CD4-positive, alpha-beta memory T cell (primary cell): ENCODE measurements at places on chromosomes 2 and 18.

GRCh38 chr2:160208655-160209515 is 8.8 kb upstream of the ITGB6 start:
- no peak for DNase-seq

DNA sequence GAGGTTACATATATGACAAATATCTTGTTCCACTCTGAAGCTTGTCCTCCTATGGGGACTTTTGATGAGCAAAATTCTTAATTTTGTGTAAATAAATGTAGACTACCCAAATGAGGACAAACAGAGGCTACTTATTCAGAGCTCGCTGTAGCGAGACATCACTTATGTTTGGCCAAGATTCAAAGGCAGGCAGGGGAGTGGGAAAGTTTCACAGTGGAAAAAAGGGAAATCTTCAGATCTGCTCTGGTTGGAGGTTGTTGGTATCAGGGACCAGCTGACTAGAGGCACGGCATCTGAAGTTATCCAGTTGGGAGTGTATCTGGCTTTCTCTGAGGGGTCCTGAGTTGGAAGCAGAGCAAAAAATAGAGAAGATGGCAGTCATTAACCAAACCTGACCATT is 1.3 kb downstream of the PLB1 start:
- no peak for DNase-seq

- no peak for DNase-seq
Measured at GRCh38 chr2:56077359-56077915, 106.4 kb upstream of the CCDC85A start.

DNA sequence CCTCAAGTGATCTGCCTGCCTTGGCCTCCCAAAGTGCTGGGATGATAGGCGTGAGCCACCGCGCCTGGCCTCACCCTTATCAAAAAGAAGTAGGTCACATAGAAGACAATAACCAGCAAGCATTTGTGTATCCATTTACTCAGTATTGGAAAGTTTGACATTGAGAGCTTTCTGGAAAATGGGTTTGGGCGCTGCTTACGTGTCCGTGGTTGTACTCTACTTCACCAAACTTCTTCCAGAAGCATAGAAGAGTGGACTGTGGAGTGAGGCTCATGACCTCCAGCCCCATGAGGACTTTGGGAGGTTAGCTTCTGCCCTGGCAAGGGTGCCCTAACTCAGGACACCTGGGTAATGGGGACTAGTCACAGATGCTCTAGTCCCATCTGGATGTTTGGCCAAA is 3.7 kb upstream of the ODC1 start:
- no peak for DNase-seq

- DNase-seq, result no peak
Measured at GRCh38 chr2:174967086-174967485, 38.1 kb downstream of the CHN1 start.
